ENCODE measurements at places on chromosomes 3 and 15.

GRCh38 chr3:10437272-10437994, 68.0 kb downstream of the ATP2B2 start:
- no peak for DNase-seq

DNA sequence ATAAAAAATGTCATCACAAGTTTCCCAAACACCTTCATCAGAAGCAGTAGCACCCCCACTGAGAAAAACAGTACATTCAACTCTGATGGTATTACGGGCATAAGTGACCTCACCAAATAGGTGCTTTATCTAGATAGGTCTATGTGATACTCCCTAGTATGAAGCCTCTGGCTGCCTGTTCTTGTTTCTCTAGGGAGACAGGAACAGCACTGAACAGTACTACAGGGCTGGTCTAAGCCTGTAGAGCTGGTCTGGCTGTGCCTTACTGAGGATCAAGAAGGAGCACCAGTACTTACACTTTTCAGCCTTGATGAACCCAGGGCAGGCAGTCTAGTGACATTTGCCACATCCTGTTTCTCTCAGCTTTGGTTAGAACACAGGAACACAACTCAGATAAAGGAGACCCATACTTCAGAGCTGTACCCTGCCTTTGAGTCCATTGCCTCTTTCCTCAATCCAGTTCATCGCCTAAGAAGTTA, 35.9 kb downstream of the OXNAD1 start:
- no peak for DNase-seq

DNA sequence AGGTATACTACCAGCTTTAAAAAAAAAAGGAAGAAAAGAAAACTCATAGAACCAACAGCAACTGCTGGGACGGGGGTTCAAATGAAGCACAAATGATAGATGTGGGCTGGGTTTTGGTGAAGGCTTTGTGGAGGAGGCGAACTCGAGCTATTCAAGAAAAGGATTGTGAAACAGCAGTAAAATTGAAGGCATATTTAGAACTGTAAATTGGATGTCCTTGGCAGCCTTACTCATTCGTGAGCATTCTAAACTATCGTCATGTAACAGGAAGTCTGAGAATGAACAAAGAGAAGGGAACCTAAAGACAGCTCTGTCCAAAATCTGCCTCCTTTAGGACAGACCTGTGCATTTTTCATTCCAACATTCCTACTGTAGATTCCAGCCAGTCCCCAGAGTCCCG, 97.8 kb downstream of the LARS2 start:
- no peak for DNase-seq

GRCh38 chr3:176513604-176514003, 683.7 kb downstream of the TBL1XR1 start:
- DNase-seq, result no peak

- DNase-seq, result no peak
Measured at GRCh38 chr3:164250923-164251322, 827.4 kb downstream of the SI start.

- no peak for DNase-seq
Measured at GRCh38 chr15:28044121-28044672, 54.9 kb downstream of the OCA2 start.

GRCh38 chr15:33048255-33048654, 146.3 kb downstream of the FMN1 start:
- no peak for DNase-seq

DNA sequence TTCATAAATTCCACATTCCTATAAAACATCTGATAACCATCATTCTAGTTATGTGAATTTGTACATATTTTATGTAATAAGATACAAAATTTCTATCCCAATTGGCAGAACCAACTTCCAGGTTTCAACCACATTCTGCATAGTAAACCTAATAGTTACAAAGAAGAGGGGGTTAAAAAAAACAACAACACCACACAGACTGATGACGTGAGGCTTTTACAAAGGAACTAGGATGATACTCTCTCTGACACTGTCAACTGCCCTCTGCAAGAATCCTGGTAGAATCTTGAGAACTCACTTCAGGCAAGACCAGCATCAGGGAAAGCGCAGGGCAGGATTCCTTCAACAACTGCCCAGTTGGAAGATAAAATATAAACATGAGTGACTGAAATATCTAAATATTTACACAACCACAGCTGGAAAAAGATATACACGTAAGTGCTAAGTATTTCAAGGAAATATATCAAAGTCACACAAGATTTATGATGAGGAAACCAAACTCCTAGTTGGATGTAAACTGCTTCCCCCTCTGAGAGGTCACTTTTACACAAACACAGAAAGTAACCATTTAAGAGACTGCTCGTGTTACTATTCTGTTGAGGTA, 816.4 kb downstream of the ROBO1 start:
- DNase-seq, result no peak

DNA sequence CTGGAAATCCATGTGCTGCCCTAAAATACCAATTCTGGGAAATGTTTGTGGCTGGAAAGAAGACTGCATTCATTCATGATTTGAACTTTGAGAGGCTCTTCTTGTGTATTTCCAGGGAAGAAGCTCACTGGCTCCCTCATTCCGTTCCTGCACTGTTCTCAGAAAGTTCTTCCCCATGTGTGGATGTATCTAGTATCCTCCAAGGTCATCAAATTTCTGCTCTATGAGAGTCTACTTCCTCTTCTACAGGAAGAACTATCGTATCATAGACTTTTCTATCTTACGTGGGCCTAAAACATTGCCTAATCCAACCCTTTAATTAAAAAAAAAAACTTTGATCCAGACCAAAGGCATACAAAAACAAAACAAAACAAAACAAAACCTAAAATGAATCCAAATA, 2.9 kb downstream of the CCR3 start:
- no peak for DNase-seq

GRCh38 chr3:62774221-62774620, 101.0 kb downstream of the CADPS start:
- peak; percentile 20 for DNase-seq

DNA sequence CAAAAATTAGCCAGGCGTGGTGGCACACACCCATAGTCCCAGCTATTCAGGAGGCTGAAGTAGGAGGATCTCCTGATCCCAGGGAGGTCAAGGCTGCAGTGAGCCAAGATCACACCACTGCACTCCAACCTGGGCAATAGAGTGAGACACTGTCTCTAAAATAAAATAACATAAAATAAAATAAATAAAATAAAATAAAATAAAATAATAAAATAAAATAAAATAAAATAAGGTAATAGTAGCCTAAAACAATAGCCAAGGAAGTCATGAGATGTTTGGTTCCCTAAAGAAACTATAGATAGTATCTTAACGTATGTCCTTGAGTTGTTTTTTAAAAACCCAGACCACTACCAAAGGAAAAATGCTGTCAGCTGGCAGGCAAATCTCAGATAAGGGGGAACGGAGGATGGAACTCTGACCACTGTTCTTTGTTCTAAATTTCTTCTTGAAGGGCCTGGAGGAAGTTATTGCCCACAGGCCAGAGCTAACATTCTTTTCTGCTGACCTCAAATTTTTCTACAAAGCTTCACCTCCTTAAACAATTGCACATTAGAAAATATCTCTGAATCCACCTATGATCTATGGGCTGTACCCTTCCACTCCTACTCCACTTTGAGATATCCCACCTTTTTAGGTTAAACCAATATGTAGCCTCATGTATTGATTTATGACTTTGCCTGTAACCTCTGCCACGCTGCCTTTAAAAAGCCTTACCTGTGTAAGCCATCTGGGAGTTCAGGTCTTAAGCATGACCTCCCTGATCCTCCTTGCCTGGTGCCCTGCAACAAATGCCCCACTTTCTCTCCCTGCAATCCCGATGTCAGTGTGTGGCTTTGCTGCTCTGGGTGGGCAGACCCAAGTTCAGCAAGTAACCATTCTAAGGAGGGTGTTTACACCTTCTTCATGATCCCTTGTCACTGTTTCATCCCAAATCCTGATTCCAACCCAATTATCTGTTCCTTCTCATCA, 126.2 kb upstream of the BHLHE40 start:
- peak; percentile 50 for DNase-seq

- no peak for DNase-seq
Measured at GRCh38 chr3:196063456-196063855, 18.4 kb downstream of the TFRC start.

- peak; percentile 49 for DNase-seq
Measured at GRCh38 chr3:136929977-136930670, 27.7 kb upstream of the IL20RB start.

- DNase-seq, result no peak
Measured at GRCh38 chr15:34737477-34737876, 17.3 kb downstream of the GJD2 start.

DNA sequence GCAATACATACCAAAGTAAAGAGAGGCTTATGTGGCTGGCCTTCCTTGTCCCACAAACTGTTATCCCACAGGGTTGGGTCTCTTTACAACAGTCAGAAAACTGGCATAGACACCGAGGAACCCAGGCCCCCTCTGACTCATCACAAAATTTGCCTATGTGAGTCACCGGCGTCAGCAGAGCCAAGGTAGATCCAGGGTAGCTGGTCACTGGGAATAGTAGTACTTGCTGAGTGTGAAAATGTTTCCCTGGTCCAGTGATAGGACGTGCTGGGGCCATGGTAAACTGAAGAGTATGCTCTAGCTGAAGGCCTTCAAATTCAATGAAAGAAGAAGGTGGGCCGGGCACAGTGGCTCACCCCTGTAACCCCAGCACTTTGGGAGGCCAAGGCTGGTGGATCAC, 27.1 kb upstream of the SKIL start:
- no peak for DNase-seq

DNA sequence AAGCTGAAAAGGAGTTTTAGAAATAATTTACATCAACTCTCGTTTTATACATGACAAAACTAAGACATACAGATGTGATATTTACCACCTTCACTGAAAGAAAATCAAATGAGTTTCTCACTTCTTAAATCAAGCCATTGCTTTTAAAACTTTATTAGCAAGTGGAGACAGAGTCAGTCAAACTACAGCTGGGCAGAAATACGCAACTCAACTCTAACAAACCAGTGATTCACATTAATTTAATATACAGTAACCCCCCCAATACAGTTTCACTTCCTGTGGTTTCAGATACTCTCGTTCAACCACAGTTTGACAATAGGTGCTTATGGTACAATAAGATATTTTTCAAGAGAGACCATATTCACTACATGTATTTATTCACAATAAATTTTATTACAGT, 477.1 kb downstream of the MAGI1 start:
- no peak for DNase-seq

DNA sequence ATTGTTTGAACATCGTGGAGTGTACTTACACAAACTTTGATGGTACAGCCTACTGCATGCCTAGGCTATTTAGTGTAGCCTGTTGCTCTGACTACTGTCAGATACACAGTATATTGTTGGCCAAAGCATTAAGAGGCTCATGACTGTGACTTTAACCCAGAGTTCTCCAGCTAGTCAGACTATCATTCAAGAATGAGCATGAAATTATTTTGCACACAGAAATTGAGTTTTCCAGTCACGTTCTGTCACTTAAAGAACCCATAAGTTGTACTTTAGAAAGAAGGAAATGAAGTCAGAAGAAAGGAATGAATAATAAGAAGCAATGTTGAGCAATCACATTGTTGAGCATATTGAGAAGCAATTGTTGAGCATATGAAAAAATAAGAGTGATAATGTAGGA, 37.6 kb upstream of the SLC22A13 start:
- peak; percentile 89 for DNase-seq

GRCh38 chr3:158788446-158788845, 13.4 kb upstream of the MFSD1 start:
- no peak for DNase-seq

DNA sequence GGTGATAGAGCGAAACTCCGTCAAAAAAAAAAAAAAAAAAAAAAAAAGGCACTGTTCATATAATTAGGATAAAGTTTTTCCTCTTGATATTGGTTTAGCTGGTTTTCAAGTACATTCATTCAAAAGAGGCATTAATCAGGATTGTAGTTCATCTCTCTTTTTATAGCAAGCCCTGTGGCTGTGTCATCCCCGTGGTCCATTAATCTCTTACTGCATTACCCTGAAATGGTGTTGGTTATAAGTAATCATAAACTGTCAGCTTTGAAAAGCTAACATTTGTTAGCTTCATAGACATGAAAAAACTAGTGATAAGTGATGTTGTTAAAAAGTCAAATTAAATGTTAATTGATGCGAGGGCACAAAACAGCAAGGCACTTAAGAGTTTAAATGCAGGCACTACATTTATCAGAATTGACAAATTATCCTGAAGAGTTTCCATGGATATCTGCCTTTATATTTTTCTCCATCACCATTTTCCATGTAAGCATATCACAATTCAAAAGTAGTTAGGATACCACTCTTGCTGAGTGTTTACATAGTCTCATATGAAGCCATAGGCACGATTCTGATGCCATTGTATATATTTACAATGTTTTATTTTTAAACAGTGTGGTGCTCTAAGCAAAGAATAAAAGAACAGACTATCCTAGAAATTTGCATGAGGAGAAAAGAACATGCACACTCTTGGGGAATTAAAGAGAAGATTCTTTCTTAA, 193.1 kb downstream of the OTOL1 start:
- DNase-seq, result no peak

- no peak for DNase-seq
Measured at GRCh38 chr3:13051581-13051980, 21.6 kb downstream of the IQSEC1 start.

DNA sequence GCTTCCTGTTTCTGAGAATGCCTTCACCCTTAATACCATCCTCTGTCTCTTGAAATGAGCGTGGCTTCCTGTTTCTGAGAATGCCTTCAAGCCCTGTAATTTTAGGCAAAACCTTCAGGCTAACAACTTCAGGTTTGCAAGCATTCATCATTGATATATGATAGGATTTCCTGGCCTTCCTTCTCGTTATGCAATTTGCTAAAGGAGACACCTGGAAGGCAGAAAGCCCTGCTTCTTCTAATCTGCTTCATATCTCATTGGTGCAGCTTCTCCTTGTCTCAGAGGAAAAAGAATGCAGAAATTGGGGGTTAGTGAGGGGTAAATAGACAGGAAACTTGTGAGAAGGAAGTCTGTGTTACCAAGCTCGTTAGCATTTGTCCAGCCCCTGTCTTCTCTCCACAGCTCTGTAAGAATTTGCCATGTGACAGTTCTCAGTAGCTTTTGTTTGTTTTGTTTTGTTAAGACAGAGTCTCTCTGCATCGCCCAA, 7.3 kb downstream of the ARL6IP5 start:
- DNase-seq, result peak; percentile 68

GRCh38 chr15:31503758-31504461, 177.3 kb downstream of the KLF13 start:
- no peak for DNase-seq

Measured in foreskin melanocyte (primary cell).